ENCODE measurements at places on chromosomes 5 and 9. TPM values are rescaled to one million over a fixed set of nuclear protein-coding genes. Genes with fewer than 3 reads are reported as not detected.

SAPCD2 gene
- 22.7 TPM for total RNA-seq

TLX3 gene
- not detected for total RNA-seq

DEPDC1B gene
- 14.6 TPM for total RNA-seq

SFXN1 gene
- 97.6 TPM for total RNA-seq

PCDHGB2 gene
- 0.13 TPM for total RNA-seq

ARHGEF28 gene
- total RNA-seq, result 12.2 TPM

All from A549 treated with GW870086 at 1 μM for 4 hours (cell line).